ENCODE measurements at places on chromosomes 5 and 9.

DNA sequence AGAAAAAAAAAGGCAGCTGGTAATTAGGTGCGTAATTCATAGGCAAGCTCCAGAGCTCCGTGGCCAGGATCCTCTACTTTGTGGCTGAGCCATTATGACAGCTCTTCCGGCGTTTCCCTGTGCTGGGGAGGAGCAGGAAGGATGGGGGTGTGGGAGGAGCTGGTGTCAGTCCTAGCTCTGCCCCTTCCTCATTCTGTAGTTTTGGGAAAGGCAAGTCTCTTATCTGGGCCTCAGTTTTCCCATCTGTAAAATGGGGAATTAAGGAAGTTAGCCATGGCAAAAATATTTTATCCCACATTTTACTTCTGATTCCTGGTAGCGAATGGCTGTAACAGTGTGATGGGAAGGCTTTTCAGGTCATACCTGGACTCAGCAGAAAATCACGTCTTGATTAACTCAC is 81.1 kb downstream of the SEC61B start:
- DNase-seq, result no peak

DNA sequence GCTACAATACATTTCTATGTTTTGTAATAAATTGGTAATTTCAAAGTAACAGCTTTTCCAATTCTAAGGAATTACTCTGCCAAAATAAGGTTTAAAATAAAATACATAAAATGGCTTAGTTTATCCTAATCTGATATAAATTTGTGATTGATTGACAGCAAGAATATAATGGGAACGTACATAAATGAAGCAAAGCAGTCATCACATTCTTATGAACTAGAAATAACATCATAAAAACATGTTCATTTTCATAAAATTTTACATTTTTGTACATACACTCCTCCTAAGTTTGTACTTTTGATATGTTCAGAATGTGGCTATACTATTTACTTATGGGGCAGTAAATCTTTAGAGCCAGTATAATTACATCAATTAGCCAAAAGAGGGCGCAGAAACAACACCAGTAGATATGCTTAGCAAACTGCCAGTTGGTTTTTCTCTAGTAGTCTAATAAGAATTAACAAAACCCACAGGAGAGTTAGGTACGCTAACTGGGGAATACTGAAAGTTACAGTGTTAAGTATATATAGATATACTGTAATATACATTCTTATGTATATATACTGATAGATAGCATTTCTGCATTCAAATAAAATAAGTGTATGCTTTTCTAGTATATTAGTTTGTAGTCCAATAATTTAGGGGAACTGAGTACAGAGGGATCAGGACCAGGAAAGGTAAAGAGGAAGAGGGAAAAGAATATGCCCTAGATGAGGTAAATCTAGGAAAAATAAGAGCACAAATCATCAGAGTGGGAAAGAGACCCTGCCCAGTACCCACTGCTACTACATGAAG is 76.8 kb downstream of the ZDHHC21 start:
- peak; percentile 54 for DNase-seq

- peak; percentile 13 for DNase-seq
Measured at GRCh38 chr5:156395306-156395675, 68.3 kb downstream of the SGCD start.

DNA sequence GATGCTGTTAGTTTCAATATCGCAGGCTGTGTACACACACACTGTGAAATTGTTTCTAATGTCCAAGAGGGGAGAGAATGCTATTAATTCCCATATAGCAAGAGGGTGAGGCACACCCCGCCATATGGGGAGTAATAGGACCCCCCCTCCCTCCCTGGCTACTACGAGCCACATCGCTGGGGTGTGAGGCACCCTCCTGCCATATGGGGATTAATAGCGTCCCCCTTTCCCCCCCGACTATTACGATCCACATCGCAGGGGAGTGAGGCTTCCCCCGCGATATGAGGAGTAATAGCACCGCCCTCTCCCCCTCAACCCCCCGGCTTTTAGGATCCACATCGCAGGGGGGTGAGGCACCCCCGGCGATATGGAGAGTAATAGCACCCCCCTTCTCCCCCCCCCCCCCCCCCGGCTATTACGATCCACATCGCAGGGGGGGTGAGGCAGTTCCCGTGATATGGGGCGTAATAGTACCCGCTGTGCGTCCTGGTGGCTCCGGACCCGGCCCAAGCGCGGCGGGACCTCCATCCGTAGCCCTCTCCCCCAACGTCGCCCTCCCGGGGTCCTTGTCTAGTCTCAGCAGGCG is 494 bp upstream of the STK32A start:
- DNase-seq, result no peak

DNA sequence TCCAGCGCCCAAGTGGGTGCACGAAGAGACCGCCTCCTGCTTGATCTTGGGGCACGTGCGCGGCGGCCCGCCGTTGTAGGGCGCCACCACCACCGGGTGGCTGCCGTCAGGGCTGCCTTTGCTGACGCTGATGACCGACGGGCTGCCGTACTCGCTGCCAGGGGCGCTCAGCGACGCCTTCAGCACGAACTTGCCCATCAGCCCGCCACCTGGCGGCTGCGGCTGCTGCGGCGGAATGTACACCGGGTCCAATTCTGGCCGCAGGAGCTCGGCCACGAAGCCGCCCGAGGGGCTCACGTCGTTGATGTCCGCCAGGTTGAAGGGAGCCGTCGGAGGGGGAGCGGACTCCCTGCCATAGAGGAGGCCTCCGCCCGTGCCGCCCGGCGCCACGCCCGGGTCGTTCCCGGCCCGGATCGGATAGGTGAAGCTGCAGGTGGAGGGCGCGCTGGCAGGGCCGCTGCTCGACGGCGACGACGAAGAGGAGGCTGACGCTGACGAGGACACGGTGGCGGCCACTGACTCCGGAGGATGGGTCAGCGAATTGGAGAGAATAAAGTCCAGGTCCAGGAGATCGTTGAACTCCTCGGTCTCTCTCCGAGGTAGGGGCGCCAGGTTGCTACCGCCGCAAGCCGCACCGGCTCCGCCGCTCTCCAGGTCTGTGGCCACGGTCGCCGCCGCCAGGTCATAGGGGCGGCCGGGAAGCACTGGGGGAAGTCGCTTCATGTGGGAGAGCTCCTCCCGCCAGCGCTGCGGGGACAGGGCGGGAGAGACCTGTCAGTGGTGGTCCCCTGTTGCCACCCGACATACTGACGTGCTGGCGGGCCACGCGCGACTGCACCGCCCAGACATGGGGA is 1.8 kb downstream of the KLF4 start:
- DNase-seq, result peak; percentile 49

DNA sequence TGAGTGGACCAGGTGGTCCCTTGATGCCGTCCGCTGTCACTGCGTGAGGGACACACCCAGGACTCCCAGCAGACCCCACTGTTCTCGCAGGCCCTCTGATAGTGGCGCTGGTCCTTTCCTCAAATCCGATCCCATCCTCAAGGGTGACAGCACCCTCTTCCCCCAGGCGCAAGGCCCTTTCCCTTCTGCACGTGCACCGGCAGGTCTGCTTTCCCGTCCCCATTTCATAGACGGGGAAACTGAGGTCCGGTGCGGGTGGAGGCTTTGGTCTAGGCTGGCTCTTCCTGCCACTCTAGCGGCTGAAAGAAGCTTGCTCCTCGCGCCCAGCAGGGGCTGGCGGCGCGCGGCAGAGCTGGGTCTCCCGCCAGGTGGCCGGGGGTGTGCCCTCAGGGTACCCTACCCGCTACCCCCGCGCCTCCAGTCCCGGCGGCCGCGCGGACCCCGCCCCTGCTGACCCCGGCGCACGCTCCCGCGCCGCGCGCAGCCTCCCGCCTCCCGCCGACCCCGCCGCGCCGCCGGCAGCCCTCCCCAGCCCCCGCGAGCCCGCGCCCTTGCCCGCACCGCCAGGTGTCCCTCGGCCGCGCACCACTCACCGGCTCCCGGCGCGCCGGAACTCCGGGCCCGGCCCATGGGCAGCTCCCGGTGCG is 453 bp downstream of the RASGEF1C start:
- DNase-seq, result no peak

- no peak for DNase-seq
Measured at GRCh38 chr5:137705106-137705505, 30.8 kb downstream of the KLHL3 start.

DNA sequence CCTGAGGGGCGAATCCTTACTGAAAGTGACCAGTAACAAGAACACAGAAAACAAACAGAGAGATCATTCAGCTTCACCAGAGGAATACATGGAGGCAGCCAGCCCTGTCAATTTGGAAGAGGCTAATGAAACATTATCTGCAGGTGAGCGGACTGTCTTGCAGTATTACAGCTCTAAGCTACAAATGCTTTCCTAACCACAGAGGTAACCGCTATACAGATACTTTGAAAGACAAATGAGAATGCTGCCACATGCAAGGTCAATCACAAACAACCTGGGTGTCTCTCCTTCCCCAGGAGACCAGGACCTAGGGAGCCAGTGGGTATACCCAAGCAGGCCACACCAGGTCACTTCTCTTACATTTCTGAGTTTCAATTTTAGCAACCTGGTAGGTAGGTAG is 30.2 kb downstream of the EFNA5 start:
- DNase-seq, result no peak

GRCh38 chr5:91910247-91910646 is 527.1 kb upstream of the ARRDC3 start:
- no peak for DNase-seq

- DNase-seq, result no peak
Measured at GRCh38 chr9:109811876-109812275, 31.9 kb downstream of the PALM2AKAP2 start.

- no peak for DNase-seq
Measured at GRCh38 chr9:69621730-69622460, 50.3 kb downstream of the APBA1 start.

DNA sequence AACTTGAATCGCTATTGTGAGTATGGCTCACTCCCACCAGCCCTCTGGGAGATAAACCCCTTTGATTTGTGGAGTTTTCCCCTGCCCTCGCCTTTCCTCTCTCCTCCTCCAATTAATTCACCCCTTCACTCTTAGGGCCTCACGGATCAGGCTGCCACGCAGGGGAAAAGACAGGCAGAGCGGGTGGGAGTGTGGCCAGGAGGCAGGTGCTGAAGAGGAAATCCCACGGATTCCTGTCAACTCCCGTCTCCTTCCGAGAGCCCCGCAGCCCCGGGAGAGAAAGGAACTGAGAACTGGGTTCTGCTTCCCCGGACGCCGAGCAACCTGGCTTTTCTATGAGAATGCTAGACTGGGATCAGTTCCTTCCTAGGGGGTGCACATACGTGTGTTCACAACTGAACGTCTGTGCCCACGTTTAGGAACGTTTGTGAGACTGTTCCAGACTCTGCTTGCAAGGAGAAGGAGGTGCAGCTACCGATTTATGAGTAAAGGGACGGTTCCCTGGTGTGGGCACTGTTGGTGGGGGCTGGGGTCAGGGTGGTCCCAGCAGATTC is 314.5 kb upstream of the TLE4 start:
- no peak for DNase-seq

DNA sequence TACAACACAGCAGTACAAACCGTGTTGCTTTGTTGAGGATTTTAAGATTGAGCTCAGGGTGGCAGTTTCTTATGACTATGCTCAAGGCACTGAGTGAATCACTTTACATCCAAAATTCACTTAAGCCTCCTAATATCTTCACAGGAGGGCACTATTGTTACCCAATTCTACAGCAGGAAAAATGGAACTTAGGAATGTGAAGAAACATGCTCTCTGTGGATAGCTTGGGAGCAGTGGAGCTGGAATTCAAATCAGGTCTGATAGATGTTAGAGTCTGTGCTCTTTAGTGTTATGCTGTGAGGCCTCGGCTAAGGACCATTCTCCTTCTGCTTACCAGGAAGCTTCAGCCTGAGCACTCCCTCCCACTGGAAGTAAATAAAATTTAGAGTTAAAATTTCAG is 18.7 kb upstream of the HMHB1 start:
- DNase-seq, result peak; percentile 19

- DNase-seq, result no peak
Measured at GRCh38 chr5:13346401-13346800, 598.1 kb downstream of the DNAH5 start.

- DNase-seq, result no peak
Measured at GRCh38 chr5:40390281-40391149, 289.2 kb upstream of the PTGER4 start.

DNA sequence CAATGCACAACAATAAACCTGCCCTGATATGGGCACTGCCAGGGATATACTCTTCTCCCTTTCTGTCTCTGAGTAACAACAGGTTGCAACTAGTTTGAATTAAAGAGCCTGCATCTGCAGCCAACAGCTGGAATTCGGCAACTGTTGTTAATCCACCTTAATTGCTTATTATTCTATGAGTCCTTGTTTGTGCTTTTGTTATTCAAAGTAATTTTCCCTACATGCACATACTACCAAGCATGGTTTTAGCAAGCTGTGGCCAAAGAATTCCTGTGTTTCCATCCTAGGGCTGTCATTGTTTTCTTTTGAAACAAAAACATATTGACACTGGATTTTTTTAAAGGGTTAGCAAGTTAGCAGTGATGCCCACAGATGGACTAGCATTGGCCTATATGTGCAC is 171.5 kb downstream of the EFNA5 start:
- DNase-seq, result no peak

DNA sequence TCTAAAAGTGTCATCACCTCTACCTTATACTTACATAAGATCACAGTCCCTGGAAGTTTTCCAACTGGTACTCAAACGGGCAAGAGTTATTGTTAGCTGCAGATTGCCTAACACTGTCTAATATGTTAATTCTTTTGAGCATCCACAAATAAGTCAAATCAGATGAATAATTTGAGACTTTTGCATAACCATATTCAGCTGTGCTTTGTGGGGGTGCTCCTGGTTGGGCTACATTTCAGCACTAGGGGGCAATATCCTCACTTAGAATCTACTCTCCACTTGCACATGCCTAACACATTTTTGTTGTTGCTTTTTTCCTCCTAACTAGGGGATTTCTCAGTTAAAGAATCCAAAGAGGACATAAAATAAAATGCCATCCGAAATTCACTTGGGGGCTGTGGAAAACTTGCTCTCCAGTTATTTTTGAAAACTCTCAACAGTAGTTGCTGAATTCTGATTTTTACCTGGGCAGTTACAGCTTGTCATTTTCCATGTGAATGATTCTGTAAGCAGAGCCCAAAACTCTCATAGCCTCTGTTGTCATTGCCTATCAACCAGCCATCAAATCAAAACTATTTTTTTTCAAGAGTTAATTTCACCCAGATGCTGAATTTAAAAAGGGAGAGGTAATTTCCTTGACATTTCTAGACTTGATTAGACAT is 71.5 kb downstream of the TRIM36 start:
- DNase-seq, result peak; percentile 43

DNA sequence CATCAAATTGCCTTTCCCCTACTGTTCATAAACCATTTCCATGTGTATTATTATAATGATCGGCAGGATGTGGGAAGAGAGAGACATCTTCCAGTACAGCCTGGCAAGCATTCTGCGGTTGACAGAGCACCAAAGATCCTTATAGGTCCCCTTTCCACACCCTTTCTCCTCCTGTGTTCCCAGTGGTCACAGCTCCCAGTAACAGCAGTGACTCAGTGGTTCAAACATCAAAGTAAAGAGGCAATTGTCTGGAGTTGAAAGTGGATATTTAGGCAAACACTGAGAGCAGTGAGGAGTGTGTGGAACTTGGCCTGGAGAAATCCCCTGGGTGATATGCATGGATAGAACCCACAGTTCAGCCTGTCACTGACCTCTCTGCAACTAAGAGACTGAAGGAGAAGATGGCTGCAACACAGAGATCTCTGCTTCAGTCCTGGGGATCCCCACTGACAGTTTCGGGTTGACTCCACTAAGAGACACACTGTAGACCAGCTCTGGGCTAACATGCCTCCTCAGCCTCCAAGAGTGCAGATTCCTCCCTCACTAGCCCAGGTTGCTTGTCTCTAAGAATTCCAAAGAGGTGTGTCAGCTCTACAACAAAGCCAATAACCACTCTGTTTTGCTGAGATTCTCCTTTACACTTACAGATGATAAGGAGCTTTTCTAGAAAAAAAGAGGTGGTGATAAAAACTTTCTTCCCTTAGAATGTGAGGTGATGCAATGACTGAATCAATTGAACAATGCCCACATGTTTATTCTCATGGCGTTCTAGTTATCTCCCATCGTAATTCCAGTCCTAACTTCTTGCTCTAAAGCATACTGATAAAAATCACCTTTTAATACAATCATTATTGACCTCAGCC is 94.4 kb upstream of the IL6ST start:
- DNase-seq, result peak; percentile 90

Data from fibroblast of skin of right quadriceps (primary cell).